Stimulated activated CD8-positive, alpha-beta memory T cell treated with anti-CD3 and anti-CD28 coated beads, Interleukin-4, amount 100 ng/mL, for 24 hours (primary cell): ENCODE measurements at places on chromosomes 2 and 18.

GRCh38 chr2:11582612-11582861, 48.7 kb downstream of the GREB1 start:
- no peak for DNase-seq

- no peak for DNase-seq
Observed at GRCh38 chr2:51441786-51442185, 409.9 kb upstream of the NRXN1 start.

GRCh38 chr2:206531996-206532543, 88.7 kb downstream of the ADAM23 start:
- no peak for DNase-seq

DNA sequence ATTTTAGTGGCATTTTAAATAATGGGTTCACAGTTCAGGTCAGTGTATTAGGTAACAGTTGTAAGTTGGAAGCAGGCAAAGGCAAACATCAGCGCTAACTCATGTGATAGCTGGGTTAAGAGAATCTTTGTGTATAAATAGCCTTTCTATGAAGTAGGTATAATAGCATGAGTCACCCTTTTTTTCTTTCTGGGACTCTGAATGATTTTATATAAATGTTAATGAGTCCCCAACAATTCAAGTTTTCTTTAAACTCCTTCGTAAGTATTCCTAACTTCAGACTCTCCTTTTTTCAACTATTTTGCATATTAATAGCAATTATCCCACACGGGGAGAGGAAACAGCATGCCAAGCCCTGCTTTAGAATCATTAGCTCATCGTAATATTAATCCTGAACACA, 384.3 kb downstream of the PIK3C3 start:
- DNase-seq = no peak

GRCh38 chr2:136863874-136864273, 98.5 kb downstream of the THSD7B start:
- no peak for DNase-seq

DNA sequence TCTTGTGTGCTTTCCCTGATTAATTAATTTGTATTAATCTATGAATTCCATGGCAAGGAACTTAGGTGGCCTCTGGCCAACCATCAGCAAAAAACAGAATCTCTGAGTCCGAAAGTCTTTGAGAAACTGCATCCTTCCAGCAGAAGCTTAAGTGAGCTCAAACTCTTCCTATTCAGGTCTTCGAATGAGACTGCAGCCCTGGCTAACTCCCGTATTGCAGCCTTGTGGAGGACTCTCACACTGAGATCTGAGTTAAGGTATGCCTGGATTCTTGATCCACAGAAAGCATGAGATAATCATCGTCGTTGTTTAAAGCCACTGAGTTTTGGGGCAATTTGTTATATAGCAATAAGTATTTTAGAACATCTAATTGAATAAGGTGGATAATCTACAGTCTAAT, 1143.9 kb upstream of the NXPH2 start:
- no peak for DNase-seq

DNA sequence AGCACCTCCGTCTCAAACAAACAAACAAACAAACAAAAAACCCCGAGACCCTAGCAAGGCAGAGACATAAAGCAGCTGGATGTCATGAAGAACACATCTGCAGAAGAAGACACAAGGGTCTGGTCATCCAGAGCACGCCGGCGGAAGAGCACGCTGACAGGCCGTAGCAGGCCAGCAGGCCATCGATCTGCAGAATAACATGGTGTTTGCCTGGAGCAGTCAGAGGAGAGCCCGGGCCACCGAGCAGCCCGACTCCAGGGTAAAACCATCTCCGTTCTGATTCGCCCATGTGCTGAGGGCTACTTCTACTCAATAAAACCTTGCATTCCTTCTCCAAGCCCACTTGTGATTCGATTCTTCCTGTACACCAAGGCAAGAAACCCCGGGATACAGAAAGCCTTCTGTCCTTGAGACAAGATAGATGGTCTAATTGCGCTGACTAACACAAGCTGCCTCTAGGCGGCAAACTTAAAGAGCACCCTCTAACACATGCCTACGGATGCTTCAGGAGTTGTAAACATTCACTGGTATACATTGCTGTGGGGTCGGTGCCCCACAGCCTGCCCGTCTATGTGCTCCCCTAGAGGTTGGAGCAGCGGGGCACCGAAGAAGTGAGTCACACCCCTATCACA, 549.8 kb upstream of the NRXN1 start:
- DNase-seq = no peak

- no peak for DNase-seq
Observed at GRCh38 chr18:42113529-42114191, 158.6 kb downstream of the PIK3C3 start.
